ENCODE measurements at places on chromosomes 4 and X. TPM values are rescaled to one million over a fixed set of nuclear protein-coding genes. Genes with fewer than 3 reads are reported as not detected.

- no peak for DNase-seq
These were observed 30.9 kb downstream of the SLAIN2 start for GRCh38 chr4:48372272-48372671.

DNA sequence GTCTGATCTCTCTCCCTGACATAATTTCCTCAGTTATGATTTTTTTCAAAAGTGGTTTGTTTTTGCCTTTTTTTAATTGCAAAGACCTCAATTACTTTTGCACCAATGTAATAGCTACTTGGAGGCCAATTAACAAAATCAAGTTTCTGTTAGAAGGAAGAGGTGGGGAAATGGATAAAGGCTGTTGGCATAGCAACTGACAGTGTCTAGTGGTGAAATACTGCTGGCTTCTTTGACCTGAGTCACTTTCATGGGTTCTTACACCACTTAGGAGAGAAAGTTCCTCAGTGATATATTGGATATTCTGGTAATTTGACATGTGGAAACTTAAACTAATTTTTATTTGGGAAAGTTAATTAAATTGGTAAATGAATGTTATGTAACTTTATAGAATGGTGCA is 26.5 kb upstream of the ATP8A1 start:
- no peak for DNase-seq

DNA sequence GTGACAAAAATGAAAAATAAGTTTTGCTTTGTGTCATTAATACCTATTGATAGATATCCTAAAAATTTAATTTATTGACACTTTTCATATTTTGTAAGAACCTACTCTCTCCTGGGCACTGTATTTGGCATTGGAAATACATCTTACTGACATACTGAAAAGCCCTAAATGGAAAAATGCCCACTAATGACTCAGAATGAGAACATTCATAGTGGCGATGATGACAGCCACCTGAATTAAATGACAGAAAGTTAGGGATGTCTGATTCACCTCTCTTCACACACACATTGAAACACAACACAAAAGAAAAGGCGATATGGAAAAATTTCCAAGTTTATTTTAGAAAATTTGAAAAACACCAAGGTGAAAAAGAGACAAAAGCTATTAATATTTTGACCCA is 992.3 kb downstream of the STPG2 start:
- no peak for DNase-seq

Gene PWWP3B
- 1.2 TPM for total RNA-seq

DNA sequence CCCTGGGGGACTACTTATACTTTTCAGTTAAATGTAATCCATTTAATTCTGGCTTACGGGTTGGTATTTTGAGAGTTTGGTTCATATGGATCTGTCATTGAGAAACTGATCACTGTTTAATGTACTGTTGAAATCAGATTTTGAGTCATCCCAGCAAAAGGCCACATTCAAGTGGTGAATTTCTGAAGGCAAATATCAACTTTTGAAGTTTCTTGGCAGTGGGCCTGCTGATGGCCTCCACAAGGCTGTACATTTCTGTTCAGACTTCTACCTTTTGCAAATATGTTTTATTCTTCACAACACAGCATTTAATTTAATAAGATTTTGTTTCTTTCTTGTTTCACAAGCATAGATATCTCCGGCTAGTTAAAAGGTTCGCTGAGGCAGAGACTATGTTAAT is 138.7 kb downstream of the PDGFC start:
- DNase-seq = no peak

DNA sequence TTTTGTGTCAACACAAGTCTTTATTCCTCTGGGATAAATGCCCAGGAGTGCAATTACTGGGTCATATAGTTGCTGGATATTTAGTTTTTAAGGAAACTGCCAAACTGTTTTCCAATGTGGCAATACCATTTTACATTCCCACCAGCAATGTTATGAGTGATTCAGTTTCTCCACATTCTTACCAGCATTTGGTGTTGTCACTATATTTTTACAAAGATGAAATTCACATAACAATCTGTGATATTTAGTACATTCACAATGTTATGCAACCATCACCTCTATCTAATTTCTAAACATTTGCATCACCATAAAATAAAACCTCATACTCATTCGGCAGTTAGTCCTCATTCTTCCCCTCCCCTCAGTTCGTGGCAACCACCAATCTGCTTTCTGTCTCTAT is 75.0 kb downstream of the MAMLD1 start:
- DNase-seq = no peak

GRCh38 chr4:122687531-122688061 is 44.9 kb upstream of the BBS12 start:
- no peak for DNase-seq

GRCh38 chr4:55906989-55907388 is 41.8 kb upstream of the CEP135 start:
- DNase-seq = no peak

DNA sequence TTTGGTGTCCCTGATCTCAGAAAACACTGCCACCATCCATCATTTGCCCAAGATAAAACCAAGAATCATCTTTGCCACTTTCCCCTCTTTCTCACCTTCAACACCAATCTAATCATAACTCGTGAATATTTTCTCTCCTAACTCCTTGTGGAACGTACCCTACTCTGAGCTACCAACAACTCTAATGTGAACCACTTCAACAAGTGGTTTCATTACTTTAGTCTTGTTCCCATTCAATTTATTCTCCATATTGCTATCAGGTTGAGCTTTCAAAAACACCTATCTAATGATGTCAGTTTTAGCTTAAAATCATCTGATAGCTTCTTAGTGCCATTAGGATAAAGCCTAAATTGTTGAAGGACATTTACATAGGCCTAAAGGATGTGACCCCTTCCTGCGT is 39.8 kb upstream of the CXorf38 start:
- no peak for DNase-seq

DNA sequence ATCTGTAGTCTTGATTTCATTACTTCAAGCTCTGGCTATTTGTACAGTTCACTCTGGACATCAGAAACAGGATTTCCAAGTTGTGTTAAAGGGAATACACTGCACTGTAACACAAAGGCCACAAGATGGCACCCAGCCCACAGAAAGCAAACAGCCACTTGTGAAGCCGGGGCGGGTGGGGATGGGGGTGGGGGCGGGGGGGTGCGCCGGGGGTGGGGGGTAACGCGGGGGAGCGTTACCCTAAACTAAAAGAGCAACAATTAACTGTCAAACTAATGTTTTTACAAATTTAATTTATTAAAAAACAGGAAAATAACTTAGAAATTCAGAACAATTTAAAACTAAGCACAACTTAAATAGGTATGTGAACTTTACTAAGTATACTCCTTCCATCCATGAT is 27.3 kb downstream of the PRDX4 start:
- DNase-seq = peak; percentile 64

DNA sequence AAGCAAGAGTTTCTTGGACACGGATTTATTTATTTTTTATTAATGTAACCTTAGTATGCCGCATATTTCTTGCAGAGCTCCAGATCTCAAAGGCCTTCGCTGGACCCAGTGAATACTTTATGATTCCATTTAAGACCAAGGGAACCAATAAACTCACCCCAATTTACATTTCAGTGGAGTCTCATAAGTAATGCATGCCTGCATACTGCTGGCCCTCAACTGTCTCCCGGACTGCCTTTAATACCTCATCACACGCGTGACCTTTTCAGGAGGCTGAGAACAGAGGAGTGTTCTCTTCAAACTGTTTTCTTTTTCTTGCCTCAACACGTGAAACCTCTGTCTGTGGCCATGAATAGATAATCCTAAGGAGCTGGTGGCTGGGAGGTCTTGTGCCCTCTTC is 240.9 kb downstream of the STIM2 start:
- no peak for DNase-seq

DNA sequence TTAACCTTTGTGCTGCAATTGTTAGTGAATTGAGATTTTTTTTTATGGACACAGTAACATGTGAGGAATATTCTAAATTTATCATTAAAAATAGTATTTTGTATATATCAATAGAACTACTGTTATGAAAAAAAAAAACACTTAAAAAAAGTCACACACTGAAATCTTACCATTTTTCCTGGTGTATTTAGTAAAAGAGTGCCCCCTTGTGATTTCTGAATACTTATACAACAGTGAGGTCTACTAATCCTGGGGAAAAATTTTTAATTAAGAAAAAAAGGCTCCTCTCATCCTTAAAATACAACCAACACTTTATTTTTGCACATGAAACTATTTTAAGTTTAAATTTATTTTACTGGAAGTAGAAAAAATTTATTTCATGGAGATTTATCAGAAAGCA is 56.4 kb upstream of the SPOCK3 start:
- peak; percentile 17 for DNase-seq

GRCh38 chr4:122131562-122132157 is 20.5 kb upstream of the BLTP1 start:
- no peak for DNase-seq

DNA sequence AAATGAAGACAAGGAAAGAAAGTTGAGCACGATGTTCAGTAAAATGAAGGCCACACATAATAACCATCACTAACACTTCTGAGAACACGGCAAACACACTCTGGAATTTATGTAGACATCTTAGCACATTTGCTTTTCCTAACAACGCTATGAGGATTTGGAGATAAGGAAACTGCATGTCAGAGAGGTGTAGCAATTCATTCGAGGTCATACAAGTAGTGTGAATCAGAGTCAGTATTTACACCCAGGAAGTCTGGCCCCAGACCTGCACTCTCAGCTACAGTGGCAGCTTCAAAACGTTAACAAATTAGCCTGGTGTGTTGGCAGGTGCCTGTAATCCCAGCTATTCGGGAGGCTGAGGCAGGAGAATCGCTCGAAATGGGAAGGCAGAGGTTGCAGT is 253.4 kb downstream of the PDGFC start:
- no peak for DNase-seq

Gene POLN
- total RNA-seq = 0.29 TPM

DNA sequence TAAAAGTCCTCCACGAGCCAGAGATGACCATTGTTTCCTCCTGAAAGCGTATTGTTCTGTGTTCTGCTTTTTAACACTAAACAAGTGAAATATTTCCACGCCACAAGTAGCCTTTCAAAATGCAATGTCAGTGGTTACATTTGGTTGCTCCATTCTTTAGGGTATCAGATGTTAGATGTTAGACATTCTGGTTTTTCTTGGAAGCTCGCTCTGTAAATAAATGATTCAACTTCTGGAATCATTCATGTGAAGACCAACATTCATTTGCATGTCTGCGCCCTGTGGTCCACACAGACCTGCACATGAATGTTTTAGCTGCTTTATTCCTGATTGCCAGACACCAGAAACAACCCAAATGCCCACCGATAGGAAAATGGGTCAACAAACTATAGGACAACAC is 38.0 kb upstream of the HELT start:
- no peak for DNase-seq

DNA sequence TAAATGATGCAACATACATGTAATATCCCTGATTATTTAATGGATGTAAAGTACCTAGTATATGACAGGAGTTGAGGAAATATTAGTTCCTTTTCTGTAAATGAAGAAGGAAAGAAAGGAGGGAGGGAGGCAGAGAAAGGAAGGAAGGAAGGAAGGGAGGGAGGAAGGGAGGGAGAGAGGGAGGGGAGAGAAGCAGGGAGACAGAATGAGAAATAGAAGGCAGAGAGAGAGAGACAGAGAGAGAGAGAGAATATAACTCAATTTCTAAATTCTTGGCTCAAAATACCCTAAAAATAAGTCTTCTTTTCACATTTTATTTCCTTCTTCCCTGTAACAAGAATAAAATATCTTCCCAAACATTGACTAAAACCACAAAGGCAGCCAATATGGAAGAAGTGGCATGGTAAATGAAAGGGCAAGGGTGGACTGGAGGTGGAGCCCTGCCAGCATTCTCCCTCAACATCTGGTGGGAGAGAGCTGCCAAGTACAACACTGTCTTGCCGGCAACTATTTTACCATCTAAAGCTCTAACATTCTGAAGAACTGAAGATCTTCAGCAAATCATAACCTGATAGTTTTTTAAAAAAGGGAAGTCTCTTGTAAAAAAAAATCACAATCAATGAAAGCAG is 245.1 kb downstream of the PPP3CA start:
- peak; percentile 42 for DNase-seq

Gene SOD3
- total RNA-seq = 188 TPM

- peak; percentile 88 for DNase-seq
These were observed 3.9 kb upstream of the SYN1 start for GRCh38 chrX:47623540-47624027.

Gene ARSJ
- total RNA-seq = 23.3 TPM

Gene MBTPS2
- total RNA-seq = 20.2 TPM

Gene CCKAR
- total RNA-seq = 18.3 TPM

Gene AMOT
- total RNA-seq = 9.7 TPM

DNA sequence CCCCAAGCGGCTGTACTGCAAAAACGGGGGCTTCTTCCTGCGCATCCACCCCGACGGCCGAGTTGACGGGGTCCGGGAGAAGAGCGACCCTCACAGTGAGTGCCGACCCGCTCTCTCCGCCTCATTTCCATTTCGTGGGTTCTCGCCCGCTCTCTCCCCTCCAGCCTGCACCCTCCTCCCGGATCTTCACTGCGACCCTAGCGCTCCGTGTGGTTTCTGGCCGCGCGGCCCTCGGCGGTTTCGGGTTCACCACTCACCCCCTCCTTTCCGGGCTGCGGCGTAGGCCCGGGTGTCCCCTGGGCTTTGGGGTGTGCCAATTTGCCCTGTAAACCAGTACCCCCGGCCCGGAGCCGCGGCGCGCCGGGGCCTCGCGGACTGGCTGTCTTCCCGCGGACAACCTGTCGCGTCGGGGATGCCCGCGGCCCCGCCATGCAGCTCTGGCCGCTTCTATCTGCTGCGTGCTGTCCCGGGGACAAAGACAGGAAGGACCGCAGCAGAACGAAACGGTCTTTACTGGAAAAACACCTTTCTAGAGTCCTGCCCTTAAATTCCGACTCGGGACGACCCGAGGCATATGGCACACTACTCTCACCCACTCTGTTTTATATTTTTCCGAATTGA is 737 bp downstream of the FGF2 start:
- DNase-seq = peak; percentile 75

Gene XG
- total RNA-seq = not detected

GRCh38 chr4:150039274-150040127 is 38.7 kb upstream of the DCLK2 start:
- DNase-seq = peak; percentile 9

DNA sequence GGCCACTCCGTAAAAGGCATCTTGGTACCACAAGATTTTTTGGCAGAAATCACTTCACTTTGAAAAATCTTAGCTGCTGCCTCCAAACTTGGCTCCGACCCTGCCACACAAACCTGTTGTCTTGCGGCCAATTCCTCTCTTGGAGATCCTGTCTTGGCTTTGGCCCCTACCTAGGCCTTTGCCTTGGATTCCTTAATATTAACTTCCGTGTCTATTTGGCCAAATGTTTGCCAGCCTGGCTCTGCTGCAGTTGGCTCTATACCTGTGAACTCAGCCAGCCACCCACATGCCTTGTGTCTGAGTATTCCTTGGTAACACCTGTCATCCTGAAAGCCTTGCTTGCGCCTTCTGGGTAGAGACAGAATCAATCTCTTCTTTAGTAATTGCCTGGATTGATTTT is 12.5 kb downstream of the GRXCR1 start:
- DNase-seq = peak; percentile 51

DNA sequence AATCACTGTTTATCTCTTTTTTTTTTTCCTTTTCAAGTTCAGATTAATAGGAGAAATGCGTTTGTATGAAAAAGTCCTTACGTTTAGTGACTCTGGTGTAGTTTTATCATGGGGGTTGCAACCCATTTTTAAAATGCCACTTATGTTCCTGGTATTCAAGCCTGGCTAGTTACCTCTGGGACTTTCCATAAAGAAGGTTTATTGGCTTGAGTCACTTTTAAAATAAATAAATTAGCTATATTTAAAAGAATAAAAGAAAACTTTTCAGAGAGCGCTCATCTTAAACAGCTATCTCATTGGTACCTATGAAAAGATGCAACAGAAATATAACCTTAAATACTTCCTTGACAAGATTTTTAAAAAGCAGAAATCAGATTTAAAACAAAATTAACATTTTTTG is 275.0 kb upstream of the IL1RAPL1 start:
- no peak for DNase-seq

GRCh38 chrX:103585411-103586313 is at the start of gene TCEAL4:
TCEAL4 (plus strand) TSS chrX:103585515; CDS start chrX:103586676, 1,161 bp downstream.
- peak; percentile 63 for DNase-seq
